ENCODE measurements at places on chromosomes 6 and 20.
A peak's percentile ranks its signal among the peaks of the same experiment; 100 is the strongest.

- DNase-seq = no peak
Measured at GRCh38 chr6:30470968-30471367, 18.3 kb upstream of the HLA-E start.

GRCh38 chr6:143225929-143226328 lies 165.2 kb downstream of the AIG1 start:
- no peak for DNase-seq

DNA sequence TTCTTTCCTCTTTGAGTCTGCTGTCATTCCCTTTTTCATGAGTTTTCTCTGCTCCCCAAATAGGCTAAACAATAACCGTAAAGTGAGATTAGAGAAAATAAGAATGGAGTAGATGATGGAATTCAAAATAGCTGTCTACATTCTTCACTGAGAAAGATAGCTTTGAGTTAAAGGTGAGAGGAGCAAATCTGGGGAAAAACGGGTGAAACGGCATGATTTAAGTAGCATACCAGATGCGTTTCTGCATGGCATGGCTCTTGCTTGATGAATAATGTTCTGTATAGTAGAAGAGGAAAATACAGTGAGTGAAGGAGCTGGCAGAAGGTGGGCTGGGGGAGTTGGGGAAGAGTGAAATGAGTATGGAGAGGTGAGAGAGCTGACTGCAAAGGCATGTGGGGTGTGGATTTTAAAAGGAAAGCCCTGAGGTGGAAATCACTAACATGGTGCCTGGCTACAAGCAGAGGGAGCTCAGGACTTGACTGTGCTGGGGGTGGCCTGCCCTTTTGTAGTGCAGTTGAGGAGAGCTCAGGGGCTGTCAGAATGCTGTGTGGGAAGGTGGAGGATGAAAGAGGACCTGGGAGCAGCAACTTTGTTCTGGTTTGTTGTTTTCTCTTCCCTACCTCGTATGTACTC lies 8.8 kb downstream of the BICRAL start:
- no peak for DNase-seq

DNA sequence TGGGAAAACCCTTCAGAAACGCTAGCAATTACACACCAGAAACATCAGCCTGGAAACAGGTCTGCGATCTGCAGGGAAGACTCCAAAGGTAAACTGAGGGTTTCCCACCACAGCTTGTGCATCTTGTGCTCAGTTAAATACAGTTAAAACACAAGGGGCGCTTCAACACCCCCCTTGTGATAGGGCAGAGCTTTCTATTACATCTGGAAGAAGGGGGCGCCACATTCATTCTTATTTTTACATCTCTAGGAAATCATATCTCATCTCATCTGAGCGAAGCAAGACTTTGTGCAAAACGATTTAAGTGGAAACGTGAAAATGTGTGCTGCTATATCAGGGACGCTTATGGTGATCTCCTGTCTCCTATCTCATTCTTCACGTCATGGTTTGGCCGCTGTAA lies 58.5 kb downstream of the PRND start:
- DNase-seq = no peak

DNA sequence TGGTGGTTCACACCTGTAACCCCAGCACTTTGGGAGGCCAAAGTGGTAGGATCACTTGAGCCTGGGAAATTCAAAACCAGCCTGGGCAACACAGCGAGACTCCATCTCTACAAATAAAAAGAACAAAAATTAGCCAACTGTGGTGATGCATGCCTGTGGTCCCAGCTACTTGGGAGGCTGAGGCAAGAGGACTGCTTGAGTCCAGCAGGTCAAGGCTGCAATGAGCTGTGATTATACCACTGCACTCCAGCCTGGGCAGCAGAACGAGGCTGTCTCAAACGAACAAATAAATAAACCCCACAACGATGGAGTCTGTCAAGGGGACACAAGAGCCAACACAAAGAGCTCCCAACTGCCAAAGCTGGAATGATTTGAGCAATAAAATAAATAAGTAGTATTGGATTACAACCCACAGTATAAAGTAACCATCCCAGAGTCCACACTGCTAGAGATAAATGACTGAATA lies 13.5 kb downstream of the ZMYND8 start:
- no peak for DNase-seq

DNA sequence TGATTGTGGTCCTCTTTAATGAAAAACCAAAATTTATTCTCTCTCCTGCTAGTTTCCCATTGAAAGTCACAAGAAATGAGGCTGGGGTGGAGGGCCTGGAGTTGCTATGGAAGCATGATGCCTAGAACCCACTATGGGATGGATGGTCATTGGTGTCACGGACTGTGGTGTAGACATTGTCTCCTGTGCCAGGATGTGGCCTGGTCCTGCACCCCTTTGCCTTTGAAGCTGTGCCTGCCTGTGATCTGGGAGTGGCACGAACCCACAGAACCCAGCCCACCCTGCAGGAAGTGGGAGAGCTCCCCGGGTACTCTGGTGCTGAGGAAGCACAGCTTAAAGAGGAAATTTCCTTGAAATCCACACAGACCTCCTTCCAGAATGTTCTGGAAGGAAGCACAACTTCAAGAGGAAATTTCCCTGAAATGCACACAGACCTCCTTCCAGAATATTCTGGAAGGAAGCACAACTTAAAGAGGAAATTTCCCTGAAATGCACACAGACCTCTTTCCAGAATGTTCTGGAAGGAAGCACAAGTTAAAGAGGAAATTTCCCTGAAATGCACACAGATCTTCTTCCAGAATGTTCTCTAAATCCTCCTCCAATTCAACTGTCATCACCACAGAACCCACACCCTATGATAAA lies 105.6 kb downstream of the CDH26 start:
- DNase-seq = no peak

DNA sequence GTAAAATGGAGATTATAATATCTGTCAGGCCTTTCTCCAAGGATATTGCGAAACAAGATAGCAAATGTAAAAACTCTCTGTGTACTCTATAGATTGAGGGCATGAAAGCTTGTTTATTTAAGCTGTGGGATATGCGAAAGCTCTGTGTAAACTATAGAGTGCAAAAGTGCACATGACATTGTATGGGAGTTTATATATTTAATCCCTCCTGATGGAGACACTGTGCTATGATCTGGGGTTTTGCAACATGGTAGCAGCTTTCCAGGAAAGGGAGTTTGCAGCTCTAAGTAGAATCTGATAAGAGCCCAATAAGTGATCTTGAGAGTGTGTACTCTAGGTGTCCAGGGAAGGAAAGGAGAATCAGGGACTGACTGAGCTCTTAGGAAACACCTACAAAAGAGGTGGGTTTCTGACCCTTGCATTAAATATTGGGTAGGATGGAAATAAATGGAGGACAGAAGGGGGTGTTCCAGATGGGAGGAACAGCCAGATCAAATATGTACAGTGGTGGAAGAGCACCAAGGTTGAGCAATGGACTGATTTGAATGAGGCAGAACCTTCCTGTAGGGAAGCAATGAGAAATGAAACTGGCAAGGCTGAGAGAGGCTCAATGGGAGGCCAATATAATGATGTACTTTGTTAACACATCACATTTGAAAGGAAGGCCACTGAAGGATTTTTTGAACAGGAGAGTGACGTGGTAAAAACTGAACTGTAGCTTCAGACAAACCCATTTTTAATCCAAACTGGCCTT lies 450.1 kb downstream of the GJA1 start:
- DNase-seq = no peak

- DNase-seq = no peak
Measured at GRCh38 chr6:156634951-156635371, 142.2 kb upstream of the ARID1B start.

DNA sequence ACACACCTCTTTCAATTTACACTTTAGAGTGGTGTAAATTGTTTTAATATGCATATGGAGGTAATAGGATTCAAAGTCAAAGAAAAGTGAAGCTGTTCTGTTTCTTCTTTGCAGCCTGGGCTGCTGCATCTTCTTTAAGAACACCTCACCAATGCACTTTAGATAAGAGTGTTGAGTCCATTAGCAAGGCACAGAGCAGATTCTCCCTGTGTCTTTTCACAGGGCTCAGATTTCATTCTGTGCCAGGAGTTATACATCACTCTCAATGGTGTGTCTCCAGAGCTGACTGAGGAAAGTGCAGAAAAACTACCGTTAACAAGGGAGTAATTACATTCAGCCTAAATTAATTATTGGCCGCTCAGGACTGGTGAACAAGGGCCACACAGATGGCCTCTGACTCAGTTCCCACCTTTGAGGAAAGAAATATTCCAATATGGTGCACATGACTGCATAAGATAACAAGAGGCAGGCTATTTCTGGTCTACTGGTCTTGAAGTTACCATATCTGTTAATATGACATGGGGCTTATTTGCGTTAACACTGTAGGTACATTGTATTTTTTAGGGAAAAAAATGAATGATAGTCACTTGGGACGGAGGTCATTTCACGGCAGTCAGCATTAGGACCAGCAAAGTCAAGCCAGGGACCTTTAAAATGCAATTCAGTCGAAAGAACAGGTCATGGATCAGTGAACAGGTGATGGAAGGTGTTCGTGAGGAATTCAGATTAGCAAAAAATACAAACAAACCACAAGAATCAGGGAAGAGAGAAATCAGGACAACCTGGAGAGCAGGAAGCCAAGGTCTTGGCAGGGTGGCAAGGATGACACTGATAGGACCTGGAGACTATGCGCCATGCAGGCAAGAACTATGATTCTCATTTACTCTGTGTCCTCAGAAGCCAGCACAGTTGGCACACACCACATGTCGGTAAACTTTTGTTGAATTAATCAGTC lies 203.7 kb downstream of the TBX18 start:
- DNase-seq = no peak

GRCh38 chr6:53461041-53461656 lies 83.8 kb downstream of the GCLC start:
- DNase-seq = no peak

GRCh38 chr20:60294632-60295031 lies 336.4 kb downstream of the CDH26 start:
- no peak for DNase-seq

- DNase-seq = no peak
Measured at GRCh38 chr6:116373940-116374339, 3.2 kb downstream of the DSE start.

DNA sequence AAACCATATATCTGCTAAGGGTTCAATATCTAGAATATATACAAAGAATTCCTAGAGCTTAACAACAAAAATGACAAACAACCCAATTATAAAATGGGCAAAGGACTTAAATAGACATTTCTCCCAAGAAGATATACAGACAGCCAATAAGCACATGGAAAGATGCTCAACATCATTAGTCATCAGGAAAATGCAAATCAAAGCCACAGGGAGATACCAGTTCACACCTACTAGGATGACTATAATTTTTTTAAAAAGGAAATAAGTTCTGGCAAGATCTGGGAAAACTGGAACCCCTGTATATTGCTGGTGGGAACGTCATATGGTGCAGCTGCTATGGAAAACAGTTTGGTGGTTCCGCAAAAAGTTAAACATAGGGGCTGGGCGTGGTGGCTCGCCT lies 116.2 kb upstream of the MYL9 start:
- no peak for DNase-seq

GRCh38 chr6:26215585-26216358 lies 128.5 kb downstream of the HFE start:
- DNase-seq = peak; percentile 50

DNA sequence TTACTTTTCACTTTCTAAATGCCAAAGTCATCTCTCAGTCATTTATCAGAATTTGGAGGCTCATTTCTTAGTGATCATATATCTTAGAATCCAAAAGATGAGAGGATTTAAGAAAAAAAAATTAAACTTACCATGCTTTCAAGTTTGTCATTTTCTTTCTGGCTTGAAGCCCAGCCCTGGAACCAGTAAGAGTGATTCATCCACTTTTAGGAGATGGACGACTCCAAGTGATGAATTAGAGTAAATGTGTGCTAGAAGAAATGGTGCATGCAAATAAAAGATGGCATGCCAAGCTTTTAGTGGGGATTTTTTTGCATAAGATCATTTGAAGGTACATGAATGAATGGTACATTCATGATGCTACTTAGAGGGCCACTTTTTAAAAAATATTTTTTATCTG lies 20.1 kb downstream of the PLCB1 start:
- no peak for DNase-seq

DNA sequence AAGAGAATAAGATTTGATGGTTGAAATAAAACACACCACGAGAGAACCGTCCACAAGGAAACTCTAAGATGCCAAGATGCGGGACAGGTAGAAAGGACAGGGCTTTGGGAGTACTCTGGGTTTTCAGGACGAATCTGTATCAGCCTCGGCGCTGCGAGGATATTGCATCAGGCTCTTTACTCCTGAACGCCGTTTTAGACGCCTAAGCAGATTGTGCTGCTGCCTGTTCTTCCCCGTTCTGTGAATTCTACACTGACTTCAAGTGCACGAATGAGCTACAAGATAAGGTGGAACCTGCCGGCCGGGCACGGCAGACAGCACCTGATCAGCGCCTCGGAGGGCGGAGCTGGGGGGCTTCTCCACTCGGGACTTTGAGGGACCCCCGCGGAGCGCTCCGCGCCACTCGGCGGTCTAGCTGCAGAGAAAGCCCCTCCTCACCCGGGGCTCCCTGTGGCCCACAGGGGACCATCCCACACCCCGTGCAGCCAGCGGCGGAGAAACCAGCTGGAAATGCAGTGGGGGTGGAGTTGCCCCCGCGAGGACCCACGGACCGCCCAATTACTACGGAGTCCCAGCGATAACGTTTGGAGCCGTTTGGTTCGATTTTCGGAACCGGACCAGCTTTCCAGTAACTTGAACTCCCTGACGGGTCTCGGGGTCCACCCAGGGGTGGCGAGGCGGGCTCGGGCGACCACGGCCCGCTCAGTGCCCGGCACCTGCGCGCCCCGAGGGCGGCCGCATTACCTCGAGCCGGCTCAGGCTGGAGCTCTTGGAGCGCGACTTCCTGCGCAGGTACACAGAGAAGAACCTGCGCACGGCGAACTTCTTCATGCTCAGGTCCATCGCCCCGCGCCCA lies 646 bp downstream of the RPS6KA2 start:
- no peak for DNase-seq

DNA sequence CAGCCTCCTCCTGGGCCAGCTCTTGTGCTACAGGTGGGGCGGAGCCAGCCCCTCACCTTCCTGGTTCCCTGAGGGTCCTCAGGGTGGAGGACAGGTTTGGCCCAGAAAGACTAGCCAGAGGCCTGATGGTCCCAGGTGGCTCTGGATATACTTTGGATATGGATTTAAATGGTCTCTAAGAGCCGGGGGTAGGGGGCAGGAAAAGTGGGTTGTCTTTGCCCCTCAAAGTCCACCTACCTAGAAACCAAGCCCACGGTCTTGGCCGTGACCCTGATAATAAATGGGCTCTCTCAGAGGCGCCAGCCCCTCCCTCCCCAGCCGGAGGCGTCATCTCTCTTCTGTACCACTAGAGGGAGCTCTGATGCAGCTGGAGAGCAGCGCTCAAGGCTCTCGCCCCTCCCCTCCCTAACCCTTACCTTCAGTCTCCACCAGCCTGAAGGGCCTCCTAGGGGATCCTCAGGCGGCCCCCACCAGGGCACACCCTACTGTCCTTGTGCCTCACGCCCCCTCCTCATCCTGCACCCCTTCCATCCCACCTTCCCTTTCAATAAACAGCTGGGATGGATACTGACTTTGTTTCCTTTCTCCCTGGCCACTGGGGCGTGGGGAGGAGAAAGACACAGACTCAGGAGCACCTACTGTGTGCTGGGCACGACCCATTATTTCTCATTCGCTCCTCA lies 7.5 kb downstream of the NRSN2 start:
- peak; percentile 78 for DNase-seq

All from ACHN (cell line).